ENCODE measurements at places on chromosomes 11 and 22.

DNA sequence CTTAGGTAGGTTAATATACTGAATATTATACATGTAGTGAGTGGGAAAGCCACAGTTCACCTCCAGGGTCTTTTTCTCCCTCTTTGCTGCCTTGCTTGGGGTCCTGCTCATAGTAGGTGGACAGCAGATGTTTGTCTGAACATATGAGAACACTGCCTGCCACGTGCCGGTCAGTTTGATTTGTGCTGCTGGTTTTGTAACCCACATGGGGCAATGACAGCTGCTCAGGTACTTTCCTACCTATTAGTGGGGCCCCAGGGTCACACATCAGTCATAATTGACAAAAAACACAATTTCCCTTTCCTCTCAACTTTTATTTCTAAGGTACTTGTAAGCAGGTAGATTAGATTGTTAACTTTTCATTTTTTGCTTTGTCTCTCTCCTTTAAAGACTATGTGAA lies 43.8 kb downstream of the BMAL1 start:
- no peak for DNase-seq

- DNase-seq: peak; percentile 94
Measured at GRCh38 chr11:1825039-1825740, 9.6 kb upstream of the SYT8 start.

DNA sequence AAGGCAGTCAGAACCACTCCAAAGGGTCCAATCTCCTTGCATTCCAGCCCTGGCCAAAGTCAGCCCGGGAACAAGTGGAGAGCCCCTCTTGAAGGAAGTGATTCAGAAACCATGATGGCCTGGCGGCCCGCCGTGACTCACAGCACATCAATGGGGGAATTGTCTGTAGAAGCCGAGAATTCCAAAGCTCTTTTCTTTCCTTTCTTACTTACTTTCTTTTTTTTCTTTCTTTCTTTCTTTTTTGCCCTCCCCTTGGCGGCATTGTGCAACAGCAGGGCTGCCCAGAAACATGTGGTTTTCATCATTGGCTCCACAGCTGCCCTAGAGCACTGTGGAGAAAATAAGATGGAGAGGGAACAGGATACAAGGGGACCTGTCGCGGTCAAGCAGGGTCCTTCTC lies 140.2 kb upstream of the TIMP3 start:
- no peak for DNase-seq

GRCh38 chr22:22520020-22520656 lies at the start of gene ZNF280A:
TSS of gene ZNF280A (minus strand) at chr22:22520270. CDS start at chr22:22515630, 4,640 bp downstream.
- no peak for DNase-seq

GRCh38 chr11:73055655-73056354 lies 86.3 kb downstream of the FCHSD2 start:
- DNase-seq: no peak

DNA sequence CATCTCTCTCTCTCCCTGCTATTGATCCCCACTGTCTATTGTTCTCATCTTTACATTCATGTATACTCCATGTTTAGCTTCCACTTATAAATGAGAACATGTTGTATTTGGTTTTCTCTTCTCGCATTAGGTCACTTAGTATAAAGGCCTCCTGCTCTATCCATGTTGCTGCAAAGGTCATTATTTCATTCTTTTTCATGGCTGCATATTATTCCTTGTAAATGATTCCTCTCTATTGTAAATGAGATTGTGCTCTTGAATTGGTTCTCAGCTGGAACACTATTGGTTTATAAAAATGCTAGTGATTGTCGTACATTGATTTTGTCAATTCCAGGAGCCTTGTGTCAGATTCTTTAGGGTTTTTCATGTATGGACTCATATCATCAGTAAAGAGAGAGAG lies 13.5 kb downstream of the ACRV1 start:
- DNase-seq: no peak

Data from endothelial cell (in vitro differentiated cells).